ENCODE measurements at places on chromosomes 12 and 14.

GRCh38 chr12:93245543-93245942, 132.2 kb upstream of the NUDT4 start:
- H3K36me3 ChIP-seq: no peaks in the 10 kb centered on the region
- no peak overlapping the region for H3K4me3 ChIP-seq
- peaks cover 22% of the 10 kb centered on the region for H3K4me1 ChIP-seq
- no peak for DNase-seq

- H3K4me1 ChIP-seq: peaks cover 14% of the 10 kb centered on the region
- DNase-seq: no peak
- H3K27ac ChIP-seq: no peak overlapping the region
- no peaks in the 10 kb centered on the region for H3K27me3 ChIP-seq
- H3K4me3 ChIP-seq: no peak overlapping the region
- no peaks in the 10 kb centered on the region for H3K36me3 ChIP-seq
These were observed 8.0 kb upstream of the BHLHE41 start for GRCh38 chr12:26132866-26133265.

DNA sequence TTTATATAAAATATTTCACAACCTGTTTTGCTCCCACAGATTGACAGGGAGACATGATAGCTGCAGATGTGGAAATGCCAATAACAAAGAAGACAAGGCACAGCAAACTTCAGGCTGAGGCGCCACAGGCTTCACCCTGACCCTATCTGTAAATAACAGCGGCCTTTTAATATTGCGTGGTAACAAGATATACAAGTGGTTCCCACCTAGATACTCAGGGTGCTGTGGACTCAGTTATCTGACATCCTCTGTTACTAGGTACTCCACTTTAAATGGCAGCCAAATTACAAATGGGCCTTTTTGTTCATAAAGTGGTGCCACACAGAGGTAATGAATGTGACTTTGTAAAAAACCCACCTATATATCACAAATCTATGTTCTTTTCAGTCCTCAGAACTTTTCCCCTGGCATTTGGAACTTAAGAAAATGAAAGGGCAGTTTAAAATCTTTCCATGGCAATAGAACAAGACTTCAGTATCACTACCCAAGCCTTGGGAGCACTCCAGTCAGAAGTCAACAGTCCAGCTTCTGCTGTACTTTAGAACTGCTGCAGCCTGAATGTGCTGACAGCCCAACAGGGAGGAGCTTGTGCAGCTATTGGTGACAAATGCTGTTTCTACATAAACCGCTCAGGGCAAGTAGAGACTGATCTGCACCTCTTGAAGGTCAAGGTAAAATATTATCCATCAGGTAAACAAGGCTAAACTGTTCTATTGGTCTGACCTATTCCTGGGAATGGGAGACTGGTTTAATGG, 86.2 kb upstream of the DCD start:
- no peaks in the 10 kb centered on the region for H3K36me3 ChIP-seq
- no peak for DNase-seq
- H3K27ac ChIP-seq: no peak overlapping the region
- H3K4me1 ChIP-seq: no peaks in the 10 kb centered on the region
- H3K4me3 ChIP-seq: no peak overlapping the region

GRCh38 chr12:10718279-10718821, 4.8 kb downstream of the YBX3 start:
- no peak for DNase-seq
- H3K4me1 ChIP-seq: peaks cover 59% of the 10 kb centered on the region
- H3K27me3 ChIP-seq: no peaks in the 10 kb centered on the region
- peaks cover 25% of the 10 kb centered on the region for H3K36me3 ChIP-seq
- H3K27ac ChIP-seq: peak overlapping the region; percentile 100

DNA sequence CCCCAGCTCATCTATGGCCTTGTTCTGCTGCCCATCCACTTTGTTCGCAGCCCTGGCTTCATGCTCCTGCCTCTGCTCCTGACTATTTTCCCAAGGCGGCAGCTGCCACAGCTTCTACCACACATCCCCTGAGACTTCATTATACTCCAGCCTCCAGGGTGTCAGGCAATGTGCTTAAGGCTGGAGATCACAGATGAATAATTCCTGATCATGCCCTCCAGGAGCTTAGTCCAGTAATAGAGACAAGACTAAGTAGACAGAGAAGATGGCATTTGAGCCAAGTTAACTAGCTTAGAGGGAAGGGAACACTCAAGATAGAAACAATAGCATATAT, 7.1 kb downstream of the TAPBPL start:
- no peak overlapping the region for H3K4me3 ChIP-seq
- DNase-seq: no peak
- no peak overlapping the region for H3K27ac ChIP-seq
- H3K27me3 ChIP-seq: no peaks in the 10 kb centered on the region
- H3K36me3 ChIP-seq: peaks cover 80% of the 10 kb centered on the region

DNA sequence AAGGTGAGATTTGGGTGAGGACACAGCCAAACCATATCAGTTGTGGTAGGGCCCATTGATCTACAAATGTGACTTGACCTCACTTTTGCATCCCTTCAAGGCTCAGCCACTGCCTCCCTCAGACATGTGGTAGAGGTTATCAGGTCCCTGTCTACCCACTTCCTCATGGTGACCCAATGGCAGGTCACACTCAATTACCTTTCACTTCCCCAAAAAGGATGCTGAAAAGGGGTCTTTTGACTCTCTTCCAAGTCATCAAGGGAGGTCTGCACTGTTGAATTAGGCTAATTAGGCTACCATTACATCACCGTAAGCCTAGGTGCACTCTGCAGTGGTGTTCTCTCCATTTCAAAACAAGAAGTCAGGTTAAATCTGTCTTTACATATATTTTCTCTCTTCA, 22.6 kb upstream of the DRAM1 start:
- no peaks in the 10 kb centered on the region for H3K36me3 ChIP-seq
- no peak overlapping the region for H3K27ac ChIP-seq
- peaks cover 23% of the 10 kb centered on the region for H3K4me1 ChIP-seq
- no peaks in the 10 kb centered on the region for H3K27me3 ChIP-seq
- DNase-seq: no peak

DNA sequence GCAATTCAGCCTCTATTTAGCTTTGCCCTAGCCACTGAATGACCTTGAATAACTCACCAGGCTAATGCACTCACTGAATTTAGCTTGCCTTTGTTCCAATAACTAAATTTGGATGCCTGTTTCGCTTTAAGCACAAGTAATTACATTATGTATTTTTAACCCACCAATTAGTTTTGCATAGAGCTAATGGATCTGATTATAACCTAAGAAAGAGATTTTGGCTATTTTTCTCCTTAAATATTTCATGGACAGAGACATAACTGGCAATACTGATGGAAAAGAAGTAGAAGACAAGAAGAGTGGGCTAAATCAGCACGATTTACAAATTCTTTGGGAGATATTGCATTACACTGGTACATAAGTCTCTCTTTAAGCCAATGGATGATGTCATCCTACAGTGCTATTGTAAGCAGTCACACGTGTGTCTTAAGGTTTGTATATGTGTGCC, 85.7 kb downstream of the AKAP6 start:
- H3K27ac ChIP-seq: peak overlapping the region; percentile 26
- H3K27me3 ChIP-seq: no peaks in the 10 kb centered on the region
- no peak for DNase-seq
- no peak overlapping the region for H3K4me3 ChIP-seq
